ENCODE measurements at places on chromosomes 7 and 10.

DNA sequence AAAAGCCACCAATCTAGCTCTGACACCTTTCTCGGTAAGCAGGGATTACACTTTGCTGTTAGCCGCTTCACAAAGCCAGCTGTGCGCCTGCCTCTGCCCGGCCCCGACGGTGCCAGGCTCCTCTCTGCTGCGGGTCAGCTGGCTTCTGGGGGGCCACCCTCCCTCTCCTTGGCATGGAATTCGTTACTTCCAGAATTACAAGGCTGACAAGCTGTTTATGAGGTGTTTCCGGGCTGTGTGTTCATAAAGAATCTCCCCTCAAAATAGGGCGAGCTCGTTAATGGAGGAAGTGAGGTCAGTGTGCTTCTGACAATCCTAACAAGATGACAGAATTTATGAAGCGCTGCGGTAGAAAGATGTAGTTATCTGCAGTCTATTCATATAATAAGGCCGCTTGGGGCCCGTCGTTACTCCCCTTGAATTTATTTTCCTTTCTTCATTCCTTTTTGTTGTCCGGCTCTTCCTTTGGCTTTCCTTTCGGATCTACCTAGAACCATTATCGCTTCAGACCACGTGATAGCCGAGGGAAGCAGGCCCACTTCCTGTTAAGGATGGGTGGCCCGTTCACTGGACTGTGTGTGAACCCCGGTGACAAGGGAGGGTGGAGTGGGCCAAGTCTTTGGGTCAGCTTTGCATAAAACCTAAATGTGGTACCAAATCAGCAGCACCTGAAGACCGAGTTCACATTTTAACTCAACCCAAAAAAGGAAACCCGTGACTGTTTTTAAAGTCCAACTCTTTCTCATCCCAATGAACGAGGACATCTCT is 273.0 kb upstream of the YAE1 start:
- DNase-seq = no peak

GRCh38 chr10:81065474-81065873 is 527.8 kb downstream of the SH2D4B start:
- no peak for DNase-seq

DNA sequence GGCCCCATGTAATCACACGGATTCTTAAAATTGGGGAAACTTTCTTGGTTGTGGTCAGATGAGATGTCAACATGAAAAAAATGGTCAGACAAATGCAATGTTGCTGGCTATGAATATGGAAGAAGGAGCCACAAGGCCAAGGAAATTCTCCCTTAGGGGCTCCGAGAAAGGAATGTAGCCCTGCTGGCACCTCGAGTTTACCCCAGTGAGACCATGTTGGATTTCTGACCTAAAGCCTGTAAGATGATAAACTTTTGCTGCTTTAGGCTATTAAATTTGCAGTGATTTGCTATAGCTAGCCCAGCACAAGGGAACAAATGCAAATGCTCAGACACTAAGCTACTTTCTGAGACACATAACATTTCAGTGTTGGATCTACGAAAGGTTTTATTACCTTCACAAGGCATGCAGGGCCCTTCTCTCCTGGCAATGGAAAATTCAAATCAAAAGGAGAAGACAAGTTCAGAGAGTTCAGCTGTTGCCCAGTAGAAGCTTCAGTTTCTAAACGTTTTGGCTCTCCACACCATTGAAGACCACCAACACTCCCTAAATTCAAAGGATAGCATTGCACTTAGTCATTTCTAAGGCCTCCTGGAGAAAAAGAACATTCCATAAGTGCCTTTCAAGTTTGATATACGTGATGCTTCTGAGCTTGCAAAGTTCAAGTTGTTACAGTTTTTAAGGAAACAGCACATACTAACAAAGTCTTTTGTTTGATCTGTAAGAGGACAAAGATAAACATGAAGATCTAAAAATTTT is 23.4 kb downstream of the MCMBP start:
- no peak for DNase-seq

DNA sequence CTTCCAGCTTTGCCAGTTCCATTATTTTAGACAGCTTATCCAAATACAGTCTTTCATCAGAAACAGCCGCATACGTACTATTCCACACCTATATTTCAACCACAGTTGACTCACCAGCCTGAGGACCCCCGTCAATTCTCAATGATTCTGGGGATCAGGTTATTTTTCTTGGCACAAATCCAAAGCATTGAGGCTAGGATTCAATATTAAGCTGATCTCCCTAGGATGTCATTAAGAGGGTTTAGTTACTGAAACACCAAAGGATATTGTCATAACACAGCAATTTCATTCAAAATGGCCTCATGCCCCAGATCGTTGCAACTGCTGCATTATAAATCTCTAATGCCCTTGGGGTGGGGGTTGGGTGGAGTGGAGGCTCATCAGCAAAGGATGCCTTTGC is 214.6 kb downstream of the PTEN start:
- no peak for DNase-seq

GRCh38 chr7:108384716-108385483 is 71.3 kb downstream of the NRCAM start:
- no peak for DNase-seq

- no peak for DNase-seq
Measured at GRCh38 chr7:99863847-99864440, 12.9 kb downstream of the OR2AE1 start.

Data from activated CD4-positive, alpha-beta T cell treated with anti-CD3 and anti-CD28 coated beads, Interleukin-10, Interleukin-2, amounts not matched to agents 100 ng/mL and 50 ng/mL, durations not matched to agents 16 hours and 8 hours (primary cell).